ENCODE measurements at places on chromosomes 6 and 20.

DNA sequence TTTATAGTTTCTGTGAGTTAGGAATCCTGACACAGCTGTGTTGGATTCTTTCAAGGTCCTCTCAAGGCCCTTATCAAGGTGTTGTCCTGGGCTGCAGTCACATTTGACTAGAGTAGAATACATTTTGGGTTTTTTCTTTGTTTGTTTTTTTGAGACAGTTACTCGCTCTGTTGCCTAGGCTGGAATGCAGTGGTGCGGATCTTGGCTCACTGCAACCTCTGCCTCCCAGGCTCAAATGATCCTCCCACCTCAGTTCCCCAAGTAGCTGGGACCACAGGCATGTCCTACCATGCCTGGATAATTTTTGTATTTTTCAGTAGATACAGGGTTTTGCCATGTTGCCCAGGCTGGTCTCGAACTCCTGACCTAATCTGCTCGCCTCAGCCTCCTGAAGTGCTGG is 15.7 kb downstream of the NFYA start:
- DNase-seq, result no peak

DNA sequence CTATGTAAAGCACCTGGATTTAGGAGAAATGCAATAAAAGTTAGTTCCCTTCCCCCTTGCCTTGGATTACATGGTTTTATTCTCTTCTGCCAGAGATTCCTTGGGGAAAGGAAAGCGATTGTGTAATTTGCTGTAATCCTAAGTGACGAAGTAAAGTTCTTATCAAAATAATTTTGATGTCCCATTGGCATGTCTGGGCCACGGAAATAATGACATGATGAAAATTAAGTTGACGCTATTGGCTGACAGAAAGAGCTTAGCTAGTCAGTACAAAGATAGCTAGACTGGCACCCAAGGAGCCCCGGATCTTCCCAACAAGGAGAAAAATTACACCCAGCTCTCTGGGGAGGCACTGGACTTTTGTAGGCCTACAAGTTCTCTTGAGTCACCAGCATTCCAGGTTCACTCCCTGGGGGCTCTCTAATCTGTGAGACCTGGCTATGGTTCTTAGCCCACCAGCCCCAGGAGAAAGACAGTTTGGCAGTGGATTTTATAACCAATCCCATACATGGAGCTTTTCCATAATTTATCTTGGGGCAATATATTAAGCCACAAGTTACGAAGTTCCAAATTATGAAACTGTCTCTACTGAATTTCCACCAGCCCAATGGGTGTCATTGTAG is 59.9 kb downstream of the FOXA2 start:
- no peak for DNase-seq

DNA sequence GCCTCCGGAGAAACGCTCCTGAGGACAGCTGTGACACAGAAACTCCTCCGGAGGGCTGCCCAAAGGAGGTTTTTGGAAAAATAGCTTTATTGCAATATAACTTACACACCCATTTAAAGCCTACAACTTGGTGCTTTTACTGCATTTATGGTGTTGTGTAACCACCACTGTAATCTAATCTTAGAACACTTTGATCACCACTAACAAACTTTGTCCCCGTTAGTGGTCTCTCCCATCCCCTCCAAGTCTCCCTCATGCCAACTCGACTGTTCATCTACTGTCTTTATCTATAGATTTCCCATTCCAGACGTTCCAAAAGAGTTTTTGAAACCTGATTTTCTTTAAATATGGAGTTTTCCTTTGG is 62.8 kb downstream of the SYNJ2 start:
- DNase-seq, result no peak

DNA sequence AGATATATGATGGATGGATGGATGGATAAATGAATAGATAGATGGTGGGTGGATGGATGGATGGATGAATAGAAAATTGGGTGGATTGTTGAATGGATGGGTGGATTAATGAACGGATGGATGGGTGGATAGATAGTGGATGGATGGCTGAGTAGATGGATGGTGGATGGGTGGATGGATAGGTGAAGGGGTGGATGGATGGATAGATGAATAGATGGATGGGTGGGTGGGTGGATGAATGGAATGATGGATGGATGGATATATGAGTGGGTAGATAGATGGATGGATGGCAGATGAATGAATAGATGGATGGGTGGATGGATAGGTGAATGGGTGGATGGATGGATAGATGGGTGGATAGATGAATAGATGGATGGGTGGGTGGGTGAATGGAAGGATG is 80.7 kb upstream of the NEDD9 start:
- no peak for DNase-seq
